Common myeloid progenitor, CD34-positive (primary cell): ENCODE measurements at places on chromosomes 2 and 18.

GRCh38 chr2:148622366-148622765 lies 22.2 kb upstream of the EPC2 start:
- no peak for DNase-seq

GRCh38 chr2:138536302-138536701 lies 34.7 kb downstream of the SPOPL start:
- DNase-seq = no peak

DNA sequence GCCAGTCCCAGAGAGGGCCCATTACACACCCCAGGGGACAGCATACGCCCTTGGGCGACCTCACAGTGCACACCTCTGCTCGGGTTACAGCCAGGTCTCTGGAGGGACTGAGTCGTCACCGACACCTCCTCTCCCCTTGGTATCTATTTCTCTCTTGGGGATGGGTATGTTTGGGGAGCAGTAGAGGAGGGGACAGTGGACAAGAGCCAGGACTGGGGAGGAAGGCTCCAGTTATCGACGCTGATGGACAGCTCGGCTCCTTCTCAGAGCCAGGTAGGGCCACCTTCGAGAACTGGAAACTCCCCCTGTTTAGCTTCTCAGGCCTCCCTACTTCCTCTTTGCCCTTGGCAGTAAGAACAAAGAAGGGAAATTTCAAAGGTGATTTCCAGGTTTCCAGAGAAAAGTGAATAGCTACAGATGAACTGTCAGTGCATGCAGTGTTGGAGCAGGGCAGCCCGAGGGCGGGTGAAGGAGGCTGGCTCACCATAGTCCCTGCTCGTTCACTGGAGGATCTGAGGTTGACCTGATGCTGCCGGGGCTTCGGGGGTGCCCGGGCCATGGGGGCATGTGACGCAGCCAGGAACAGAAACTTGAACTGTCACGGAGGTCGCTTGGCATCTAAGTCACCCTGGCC lies 4.4 kb upstream of the SEMA4C start:
- DNase-seq = peak; percentile 47

GRCh38 chr2:31997653-31998052 lies 13.2 kb downstream of the MEMO1 start:
- DNase-seq = no peak

DNA sequence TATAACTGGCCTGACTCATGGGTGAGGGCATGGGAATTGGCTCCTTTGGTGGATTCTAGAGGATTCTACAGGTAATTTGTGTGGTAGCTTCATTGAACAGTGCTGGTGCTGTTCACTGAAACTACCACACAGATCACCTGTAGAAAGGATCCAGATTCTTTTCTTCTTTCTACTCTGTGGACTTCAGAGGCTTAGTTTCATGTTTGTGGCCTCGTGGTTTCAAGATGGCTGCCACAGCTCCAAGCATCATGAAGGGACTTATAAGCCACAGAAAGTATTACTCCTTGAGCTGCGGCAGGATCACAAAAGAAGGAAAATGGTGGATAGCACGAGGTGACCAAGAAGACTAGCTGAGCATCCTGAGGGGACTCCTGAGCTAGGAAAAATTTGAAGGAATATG lies 88.9 kb downstream of the ADCYAP1 start:
- DNase-seq = no peak

DNA sequence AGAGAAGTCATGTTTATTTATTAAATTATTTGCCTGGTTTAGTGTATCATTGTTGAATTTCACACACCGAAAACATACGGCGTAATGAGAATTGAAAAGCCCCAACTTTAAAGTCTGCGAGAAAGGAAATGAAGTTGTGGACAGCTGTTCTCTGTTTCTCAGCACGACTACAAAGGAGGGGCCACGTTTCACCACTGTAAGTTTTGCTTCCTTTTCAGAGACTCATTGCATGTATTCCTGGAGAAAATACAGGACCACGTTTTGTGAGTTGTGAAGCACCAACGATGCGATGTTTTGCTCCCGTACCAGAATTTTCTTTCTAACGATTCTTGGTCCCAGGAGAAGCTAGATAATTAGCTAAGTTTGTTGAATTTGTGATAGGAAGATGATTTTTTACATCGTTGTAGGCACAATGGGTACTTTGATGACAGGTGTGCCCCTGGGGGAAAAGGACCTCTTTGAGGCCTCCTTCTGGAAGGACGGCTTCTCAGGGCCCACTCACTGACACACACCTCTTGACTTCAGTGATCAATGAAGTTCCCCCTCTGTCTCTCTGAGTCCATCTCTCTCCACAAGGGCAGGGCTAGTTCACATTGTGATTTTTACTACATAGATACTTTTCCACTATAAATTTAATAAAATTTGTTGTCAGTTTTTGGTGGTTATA lies 23.7 kb upstream of the ACKR3 start:
- peak; percentile 49 for DNase-seq

GRCh38 chr2:96131152-96131812 lies 7.0 kb downstream of the ASTL start:
- no peak for DNase-seq

- DNase-seq = peak; percentile 90
These were observed 46.6 kb upstream of the HNRNPA3 start for GRCh38 chr2:177165721-177166711.

- DNase-seq = peak; percentile 58
These were observed 12.2 kb upstream of the ATP6V1B1 start for GRCh38 chr2:70923378-70924015.

DNA sequence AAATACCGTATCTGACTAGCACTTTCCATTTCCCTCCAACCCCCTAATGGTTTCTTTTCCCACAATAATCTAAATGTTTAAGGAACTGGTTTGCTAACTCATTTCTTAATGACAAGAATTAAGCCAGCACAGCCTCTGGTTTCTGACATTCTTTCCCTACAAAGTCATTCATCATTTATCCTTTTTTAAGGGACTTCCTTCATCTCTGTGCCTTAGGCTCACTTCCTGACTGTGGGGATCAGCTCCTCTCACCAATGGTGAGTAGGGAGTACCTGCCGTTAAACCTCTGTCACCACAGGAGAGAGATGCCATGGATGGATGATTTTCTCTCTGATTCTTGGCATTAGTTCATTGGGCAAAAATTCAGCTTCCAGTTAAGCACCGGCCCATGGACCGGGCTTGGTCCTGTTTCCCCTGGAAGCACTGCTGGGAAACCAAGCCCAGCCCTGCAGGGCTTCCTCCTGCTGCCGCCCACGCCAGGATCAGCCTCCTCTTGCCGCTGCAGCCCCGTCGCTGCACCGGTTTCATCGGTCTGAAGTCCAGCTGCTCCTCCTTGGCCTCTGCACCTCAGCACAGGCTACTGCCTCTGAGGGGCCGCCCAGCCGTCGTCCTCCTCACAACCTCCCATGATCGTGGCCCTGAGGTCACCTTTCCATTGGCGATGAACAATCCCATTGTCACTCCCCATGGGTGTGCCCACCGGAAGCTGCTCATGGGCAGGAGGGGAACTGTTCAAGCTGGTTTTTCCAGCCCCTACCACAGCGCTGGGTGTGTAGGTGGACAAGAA lies 64.0 kb upstream of the ZNF516 start:
- DNase-seq = no peak

- DNase-seq = no peak
These were observed 80.7 kb upstream of the NETO1 start for GRCh38 chr18:72948439-72948838.

DNA sequence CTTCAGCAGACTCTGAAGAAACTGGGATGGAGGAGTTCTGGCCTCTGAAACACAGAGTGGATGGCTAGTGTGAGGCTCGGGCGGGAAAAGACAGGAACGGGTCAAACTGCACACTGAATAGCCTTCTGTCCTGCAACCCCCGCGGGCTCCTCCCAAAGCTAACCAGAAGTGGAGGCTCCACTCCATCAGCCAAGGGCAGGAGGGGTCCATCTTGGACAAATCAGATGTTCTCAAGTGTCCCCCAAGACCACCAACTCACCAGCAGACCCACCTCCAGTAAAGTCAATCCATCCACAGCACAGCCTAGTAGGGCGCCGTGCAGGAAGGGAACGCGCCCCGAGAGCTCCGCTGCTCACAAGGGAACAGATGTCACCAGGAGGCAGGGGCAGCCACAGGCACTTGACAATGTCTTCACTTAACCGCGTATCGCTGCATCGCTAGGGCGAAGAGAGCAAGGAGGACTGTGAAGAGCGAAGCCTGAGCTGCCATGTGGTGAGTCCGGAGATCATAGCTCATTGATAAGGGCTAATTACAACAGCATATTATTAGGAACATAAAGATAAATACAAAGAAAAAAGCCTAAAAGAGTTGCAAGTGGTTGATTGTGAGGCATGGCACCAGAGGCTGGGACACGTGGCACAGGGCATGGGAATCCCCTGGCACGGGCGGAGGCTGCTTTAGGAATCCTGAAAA lies 494.6 kb upstream of the MYT1L start:
- no peak for DNase-seq

GRCh38 chr2:84548303-84548702 lies 32.0 kb downstream of the DNAH6 start:
- DNase-seq = no peak

GRCh38 chr18:55446996-55447671 lies 140.9 kb downstream of the TCF4 start:
- DNase-seq = no peak

GRCh38 chr2:223859070-223859469 lies 21.7 kb upstream of the AP1S3 start:
- no peak for DNase-seq

DNA sequence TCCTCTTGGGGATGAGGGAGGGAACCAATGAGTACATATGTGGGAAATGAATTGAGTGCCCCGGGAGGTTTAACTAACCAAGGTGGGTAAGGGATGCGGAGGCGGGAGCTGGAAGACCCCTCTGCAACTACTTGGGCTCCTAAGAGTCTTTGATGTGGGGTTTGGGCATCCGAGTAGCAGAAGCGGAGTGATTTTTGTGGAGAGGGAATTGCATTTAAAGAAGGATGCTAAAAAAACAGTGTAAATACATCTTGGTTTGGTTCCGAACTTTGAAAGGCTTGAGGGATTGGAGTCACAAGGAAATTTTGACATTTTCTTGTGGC lies 215.7 kb downstream of the MCFD2 start:
- no peak for DNase-seq

- no peak for DNase-seq
These were observed 7.7 kb downstream of the KIF1A start for GRCh38 chr2:240812301-240812680.

- no peak for DNase-seq
These were observed 205.4 kb downstream of the HDAC4 start for GRCh38 chr2:239195318-239195871.

DNA sequence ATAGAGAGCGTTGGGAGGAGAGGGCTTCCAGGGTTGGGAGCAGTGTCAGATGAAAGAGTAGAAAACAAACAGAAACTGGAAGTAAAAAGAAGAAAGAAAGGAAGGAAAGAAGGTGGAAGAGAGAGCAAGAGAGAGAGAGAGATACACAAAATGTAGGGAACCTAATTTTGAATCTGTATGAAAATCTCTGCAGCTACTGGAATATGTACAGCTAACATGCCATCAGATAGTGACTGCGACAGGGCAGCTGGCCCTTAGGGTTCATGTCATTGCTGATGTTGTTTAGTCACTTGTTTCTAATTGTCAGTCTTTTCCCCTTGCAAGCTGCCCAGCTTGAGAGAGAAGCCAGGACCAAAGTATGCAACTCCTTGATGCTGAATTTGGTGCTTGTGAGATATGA lies 85.8 kb downstream of the POLE4 start:
- no peak for DNase-seq

DNA sequence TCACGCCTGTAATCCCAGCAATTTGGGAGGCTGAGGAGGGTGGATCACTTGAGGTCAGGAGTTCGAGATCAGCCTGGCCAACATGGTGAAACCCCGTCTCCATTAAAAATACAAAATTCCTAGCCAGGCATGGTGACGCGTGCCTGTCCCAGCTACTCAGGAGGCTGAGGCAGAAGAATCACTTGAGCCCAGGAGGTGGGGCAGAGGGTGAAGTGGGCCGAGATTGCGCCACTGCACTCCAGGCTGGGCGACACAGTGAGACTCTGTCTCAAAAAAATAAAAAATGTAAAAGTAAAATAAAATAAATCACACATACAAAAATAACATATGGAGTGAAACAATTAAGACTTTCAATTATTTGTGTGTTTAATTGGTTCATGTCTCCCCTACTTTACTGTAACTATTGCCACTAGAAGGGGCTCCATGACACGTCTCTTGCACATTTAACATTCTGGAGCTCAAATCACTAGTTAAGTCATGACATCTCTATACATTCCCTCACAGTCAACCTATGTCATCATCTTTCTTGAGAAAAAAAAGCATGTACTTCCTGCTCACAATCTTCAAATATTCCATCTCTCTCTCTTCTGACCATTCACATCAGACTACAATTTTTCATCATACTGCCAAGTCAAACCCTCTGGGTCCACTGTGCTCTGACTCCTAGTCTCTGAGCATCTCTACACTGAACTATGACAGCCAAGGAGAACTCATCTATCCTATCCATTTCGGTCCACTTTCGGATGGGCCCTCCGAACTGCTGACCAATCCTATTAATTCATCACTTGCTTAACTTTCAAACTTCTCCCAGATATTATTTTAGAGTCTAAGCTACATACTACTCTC lies 6.7 kb downstream of the GFPT1 start:
- no peak for DNase-seq

GRCh38 chr2:112629224-112629623 lies 16.5 kb upstream of the SLC20A1 start:
- DNase-seq = no peak

GRCh38 chr18:5879479-5879882 lies 15.8 kb downstream of the TMEM200C start:
- DNase-seq = no peak

- DNase-seq = no peak
These were observed 180.8 kb downstream of the VAPA start for GRCh38 chr18:10094655-10095054.

DNA sequence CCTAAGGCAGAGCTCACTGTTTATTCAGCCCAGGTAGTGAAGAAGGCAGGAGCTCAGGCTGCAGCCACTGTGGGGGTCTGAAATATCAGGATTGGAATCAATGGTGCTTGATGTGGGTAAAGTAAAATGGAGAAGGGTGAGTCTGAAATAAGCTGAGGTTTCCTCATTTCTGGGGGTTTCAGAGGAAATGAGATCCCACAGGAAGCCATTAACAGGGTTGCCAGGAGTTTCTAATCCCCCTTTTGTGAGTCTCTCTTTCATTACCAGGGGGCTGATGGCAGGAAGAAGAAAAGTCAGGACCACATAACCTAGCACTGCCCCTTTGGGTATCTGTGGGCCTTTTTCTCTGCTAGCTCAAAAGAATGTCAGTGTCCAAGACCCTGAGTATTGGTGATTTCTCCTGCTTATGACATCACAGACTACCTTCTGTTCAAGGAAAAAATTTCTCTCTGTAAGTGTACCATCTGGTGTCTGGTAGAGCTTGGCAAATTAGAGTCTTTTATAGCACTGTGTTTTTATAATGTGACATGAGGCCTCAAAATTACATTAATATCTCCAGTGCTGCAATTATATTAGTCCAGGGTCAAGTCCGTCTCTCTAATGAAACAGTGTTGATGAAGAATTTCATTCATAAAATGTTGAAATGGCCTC lies 56.0 kb downstream of the LBH start:
- peak; percentile 14 for DNase-seq

- DNase-seq = peak; percentile 66
These were observed 61.3 kb upstream of the ITSN2 start for GRCh38 chr2:24421668-24422067.

- DNase-seq = no peak
These were observed 19.0 kb downstream of the CRACDL start for GRCh38 chr2:98917031-98917471.
